T-helper 1 cell (primary cell): ENCODE measurements at places on chromosomes 12 and 14.

- no peak for DNase-seq
Observed at GRCh38 chr14:87443787-87444186, 549.2 kb downstream of the GALC start.

DNA sequence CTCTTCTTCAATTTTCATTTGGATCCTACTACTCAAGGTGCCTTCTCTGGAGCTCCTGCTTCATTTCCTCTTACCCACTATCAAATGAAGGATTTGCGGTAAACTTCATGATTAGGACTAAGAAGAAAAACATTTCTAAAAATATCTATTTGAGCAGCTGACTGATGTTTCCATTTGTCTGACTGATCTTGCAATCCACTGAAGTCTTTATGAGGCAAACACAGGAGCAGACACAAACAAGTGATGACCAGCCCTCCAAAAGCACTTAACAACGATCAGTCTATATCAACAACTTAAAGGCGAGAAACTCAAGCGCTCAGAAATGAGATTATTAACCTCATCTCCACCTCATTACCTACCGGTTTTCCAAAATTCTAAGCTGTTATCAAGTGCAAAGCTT is 26.2 kb downstream of the OSBPL8 start:
- no peak for DNase-seq

- no peak for DNase-seq
Observed at GRCh38 chr12:122985338-122986257, 5.1 kb downstream of the ARL6IP4 start.

GRCh38 chr14:102510616-102511520 is 1.3 kb upstream of the ANKRD9 start:
- no peak for DNase-seq

- no peak for DNase-seq
Observed at GRCh38 chr14:100540141-100540925, 46.9 kb downstream of the BEGAIN start.

- DNase-seq = no peak
Observed at GRCh38 chr12:100403446-100403845, 46.6 kb downstream of the SLC17A8 start.

GRCh38 chr12:96140174-96140573 is 54.0 kb upstream of the ELK3 start:
- DNase-seq = no peak

GRCh38 chr12:65427646-65428045 is 149.2 kb downstream of the MSRB3 start:
- DNase-seq = no peak

DNA sequence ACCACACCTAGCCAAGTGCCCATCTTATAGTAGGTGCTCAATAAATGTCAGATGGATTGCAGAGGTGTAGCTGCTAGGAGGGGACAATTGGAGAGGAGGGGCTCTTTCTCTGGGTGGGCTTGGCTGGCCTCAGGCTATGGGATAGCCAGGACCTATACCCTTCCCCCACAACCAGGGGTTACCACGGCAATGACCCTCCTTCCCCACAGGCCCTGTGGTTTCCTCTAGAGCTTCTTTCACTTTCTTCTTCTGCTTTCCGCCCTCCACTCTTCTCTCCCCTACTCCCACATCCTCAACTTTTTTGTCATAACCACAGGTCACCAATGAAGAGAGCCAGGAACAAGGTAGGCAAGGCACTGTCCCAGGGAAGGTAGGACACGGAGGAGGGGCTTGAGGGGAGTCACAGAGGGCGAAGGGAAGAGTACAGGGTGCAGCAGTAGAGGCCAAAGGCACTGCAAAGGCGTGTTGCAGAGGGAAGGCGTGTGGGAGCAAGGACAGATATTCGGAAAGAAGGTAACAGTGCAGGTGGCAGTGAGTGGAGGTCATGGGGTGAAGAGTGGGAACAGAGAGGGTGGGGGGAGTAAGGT is 1.9 kb upstream of the ITGB7 start:
- no peak for DNase-seq

DNA sequence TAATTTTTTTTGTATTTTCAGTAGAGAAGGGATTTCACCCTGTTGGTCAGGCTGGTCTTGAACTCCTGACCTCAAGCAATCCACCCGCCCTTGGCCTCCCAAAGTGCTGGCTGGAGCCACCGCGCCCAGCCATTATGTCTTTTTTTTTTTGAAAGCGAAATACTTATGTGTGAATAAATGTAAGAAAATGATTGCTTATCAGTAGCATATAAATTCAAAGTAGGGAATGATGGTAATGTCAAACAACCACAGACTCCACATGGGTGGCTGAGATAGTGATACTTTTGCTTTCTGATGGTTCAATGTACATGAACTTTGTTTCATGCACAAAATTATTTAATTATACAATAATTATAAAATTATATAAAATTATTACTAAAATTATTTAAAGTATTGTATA is 75.8 kb downstream of the PAPLN start:
- no peak for DNase-seq

DNA sequence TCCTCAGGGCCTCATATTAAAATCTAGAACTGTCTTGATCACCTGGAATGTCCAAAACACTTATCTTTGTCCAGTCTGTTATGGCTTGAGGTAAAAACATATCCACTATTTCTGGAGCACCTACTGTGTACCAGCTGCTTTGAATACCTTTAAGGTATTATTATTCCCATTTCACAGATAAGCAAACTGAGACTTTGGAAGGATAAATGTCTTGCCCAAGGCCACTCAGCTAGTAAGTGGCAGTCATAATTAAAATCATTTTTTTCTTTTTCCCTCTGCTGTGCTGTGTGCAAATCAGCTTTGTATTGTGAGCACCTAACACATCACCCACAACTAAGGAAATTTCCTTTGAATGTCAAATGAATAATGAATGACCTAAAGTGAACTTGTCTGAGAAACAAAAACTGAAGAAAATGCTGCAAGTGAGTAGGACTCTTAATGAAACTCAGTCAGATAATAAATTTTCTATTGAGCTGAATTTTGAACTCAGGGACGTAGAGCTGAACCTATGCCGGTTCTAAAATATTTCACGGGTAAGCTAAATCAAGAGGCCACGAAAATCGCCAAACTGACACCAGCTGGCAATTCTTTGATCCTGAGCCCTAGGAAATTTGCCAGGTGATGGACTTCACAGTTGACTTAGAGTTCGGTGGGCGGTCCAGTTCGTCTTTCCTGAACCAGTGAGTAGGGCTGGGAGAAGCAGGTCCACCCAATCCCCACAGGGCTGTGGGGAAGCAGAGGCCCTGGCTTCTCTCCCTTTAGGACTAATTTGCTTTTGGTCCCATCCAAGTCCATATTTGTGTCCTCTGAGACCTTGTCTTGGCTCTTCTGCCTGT is 159.7 kb upstream of the PWP1 start:
- DNase-seq = no peak

- no peak for DNase-seq
Observed at GRCh38 chr12:12600659-12601058, 11.0 kb upstream of the CREBL2 start.

DNA sequence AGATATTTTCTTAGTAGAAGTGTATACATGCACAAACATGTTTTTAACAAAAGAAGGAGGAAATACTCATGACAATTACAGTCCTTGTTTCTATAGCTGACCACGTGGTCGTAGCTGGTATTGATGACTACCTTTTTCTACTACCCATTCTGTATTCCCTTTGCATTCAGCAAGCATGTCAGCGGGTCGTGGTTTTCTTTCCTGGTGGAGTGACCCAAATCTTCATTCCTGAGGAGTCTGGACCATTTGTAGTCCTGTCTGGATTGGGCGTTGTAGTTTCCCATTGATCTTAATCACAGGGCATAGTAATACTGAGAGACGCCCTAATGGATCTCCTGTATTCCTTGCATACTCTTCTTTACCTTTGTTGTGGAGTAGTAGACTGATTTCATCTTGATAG is 472.1 kb upstream of the RGS6 start:
- no peak for DNase-seq

DNA sequence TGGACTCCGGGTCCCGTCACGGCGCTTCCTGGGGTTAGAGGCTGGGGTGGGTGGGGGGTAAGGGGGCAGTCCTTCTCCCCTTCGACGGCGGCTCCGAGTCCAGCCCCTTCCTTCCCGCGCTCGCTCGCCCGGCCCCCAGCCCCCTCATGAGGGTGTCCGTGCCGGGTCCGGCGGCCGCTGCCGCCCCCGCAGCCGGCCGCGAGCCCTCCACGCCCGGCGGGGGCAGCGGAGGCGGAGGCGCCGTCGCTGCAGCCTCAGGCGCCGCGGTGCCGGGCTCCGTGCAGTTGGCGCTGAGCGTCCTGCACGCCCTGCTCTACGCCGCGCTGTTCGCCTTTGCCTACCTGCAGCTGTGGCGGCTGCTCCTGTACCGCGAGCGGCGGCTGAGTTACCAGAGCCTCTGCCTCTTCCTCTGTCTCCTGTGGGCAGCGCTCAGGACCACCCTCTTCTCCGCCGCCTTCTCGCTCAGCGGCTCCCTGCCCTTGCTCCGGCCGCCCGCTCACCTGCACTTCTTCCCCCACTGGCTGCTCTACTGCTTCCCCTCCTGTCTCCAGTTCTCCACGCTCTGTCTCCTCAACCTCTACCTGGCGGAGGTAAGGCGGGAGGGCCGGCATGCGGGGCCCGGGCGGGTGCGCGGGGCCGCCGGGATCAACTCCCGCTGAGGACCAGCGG is 500 bp downstream of the GPR137C start:
- DNase-seq = peak; percentile 30

- DNase-seq = no peak
Observed at GRCh38 chr14:55071870-55072640, 20.6 kb downstream of the MAPK1IP1L start.

DNA sequence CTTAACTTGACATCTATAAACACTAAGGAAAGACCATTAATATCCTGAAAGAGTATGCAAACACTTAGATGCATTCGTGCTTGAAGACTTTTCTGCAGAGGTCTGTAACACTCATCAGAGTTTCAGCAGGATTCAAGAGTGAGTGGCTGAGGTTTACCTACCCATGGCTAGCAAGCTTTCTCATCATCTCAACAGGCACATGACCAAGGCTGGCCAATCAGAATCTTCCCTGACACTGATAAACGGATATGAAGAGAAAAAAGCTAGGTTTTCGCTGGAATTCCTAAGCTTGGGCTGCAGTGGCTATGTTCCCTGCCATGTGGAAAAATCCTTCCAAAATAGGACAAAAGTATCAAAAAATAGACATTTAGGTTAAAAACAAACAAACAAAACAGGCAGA is 162.1 kb upstream of the USP15 start:
- DNase-seq = no peak

- no peak for DNase-seq
Observed at GRCh38 chr14:34259996-34260395, 202.0 kb downstream of the SPTSSA start.

DNA sequence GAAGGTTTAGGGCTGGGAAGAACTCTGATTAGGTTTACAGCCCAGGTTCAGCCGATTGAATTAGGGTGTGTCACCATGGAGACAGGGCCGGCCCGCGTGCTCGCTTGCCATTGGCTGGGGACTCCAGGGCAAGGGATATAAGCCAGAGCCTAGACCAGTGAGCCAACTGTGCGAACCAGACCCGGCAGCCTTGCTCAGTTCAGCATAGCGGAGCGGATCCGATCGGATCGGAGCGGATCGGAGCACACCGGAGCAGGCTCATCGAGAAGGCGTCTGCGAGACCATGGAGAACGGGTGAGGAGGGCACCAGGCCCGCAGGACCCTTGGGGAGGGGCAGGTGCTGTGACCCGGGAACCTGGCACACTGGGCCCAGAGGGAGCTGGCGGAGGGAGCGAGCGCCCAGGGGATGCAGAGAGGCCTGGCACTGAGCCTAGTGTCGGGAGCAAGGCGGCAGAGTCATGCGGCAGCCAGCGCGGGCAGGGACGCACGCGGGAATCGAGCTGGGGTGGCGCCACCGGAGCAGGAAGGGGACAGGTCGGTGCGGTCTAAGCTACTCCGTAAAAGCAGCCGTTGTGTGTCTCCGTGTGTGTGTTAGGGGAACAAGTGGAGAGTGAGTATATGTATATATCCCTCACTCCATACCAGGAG is at the start of gene PNP:
TSS of gene PNP (plus strand) at position 165 of the 648 bp plus-strand sequence. CDS start at position 284, 119 bp downstream.
- peak; percentile 90 for DNase-seq

DNA sequence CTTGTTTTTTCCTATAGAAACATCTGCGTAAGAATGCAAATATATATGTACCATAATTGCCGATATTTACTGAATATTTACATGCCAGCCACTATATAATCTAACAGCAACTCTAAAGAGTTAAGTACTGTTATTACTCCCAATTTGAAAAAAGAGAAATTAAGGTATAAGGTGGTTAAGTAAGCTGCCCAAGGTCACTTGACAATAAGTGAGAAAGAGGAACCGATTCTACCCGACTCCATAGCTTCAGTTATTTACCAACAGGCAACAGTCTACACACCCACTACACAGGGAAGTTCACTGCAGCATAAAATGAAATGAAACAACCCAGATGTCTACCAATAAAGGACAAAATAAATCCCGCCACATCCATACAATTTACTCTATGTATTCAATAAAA is 1.1 kb downstream of the MIS18BP1 start:
- no peak for DNase-seq

GRCh38 chr14:57530571-57530970 is 36.9 kb upstream of the CCDC198 start:
- DNase-seq = no peak

- no peak for DNase-seq
Observed at GRCh38 chr12:8847435-8847834, 25.0 kb downstream of the A2ML1 start.

DNA sequence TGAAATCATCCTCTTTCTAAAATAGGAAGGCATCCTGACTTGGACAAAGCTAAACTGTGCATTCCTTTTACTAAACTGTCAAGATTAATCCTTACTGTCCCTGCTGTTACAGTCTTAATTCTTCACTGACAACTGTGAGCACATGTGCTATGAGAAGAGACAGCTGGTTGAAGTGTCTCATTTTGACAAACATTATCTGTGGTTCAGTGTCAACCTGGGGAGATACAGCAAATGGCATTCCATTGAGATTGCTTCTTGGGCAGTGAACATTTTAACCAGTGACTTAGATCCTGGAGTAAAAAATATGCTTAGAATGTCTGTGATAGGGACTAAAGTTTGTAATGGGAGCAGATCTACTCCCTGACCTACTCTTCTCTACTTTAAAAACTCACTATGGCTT is 552.6 kb upstream of the ATP2B1 start:
- DNase-seq = no peak
